ENCODE measurements at places on chromosomes 2 and 18.
A peak's percentile ranks its signal among the peaks of the same experiment; 100 is the strongest.

GRCh38 chr2:217714287-217714751, 288.5 kb downstream of the TNS1 start:
- DNase-seq = no peak

DNA sequence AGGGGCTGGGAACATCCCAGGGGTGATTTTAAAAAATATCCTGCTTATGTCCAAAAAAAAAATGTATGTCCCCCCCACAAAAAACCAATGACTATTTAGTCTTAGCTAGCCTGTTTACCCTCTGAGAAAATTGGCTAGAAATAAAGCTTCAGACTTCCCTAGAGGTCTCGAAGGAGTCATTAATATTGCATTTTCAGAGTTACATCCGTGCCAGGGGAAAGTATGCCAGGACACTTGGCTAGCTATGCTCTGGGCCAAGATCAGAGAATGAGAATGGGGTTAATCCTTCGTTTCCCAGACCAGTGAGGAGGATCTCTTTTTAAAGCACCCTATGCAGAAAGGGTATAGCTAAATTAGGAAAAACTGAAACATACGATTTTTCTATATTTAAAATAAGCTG, 183.6 kb downstream of the MC4R start:
- no peak for DNase-seq

DNA sequence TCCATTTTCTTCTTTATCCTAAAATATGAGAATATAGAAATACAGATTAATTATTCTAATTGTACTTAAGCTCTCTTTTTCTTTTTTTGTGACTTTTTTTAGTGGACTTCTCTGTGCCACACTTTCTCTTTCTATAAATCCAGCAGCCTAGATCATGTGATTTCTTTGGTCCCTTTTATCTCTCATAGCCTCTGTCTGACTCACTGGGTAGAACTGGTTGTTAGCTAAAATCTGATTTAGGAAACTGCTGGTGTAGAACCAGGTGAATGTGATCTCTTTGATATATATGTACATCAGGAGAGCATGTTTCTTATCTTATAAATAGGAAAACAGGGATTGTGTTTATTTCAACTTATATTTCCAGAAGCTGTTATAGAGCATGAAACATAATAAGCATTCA, 54.9 kb downstream of the VRK2 start:
- no peak for DNase-seq

DNA sequence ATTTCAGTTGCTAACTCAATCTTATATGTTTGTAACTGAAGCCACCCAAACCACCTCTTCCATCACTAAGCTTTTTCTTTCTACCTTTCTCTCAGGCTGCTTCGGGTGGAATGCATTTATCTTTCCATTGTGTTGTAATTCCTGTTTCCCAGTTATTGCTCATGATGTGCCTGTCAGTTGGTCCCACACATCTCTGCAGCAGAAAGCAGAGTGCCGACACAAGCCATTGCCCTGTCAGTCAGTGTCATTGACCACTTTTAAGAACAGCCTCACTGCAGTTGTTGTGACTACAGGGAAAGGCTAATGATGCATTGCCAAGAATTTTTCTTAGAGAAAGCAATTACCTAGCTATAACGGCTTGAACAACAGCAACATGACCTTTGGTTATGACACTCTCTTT, 24.8 kb upstream of the KCNJ3 start:
- DNase-seq = no peak

GRCh38 chr18:66616523-66616983, 12.7 kb upstream of the CDH19 start:
- DNase-seq = no peak

DNA sequence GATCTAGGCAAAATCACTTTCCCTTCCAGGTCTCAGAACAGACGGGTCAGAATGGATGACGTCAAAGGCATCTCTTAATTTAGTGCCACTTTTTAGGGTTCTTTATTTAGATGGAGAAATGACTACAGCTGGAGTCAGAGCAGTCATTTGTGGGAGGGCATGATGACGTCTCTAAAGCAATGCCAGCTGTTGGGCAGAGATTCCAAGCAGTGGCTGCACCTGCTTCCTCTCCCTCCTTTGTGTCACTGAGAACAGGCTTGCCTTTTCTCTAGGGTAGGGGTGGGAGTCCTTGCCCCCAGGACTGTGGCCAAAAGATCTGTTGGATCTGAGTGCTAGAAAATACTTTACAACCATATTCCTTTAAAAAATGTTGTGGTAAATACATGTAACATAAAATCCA, 28.7 kb upstream of the SKOR2 start:
- DNase-seq = no peak

DNA sequence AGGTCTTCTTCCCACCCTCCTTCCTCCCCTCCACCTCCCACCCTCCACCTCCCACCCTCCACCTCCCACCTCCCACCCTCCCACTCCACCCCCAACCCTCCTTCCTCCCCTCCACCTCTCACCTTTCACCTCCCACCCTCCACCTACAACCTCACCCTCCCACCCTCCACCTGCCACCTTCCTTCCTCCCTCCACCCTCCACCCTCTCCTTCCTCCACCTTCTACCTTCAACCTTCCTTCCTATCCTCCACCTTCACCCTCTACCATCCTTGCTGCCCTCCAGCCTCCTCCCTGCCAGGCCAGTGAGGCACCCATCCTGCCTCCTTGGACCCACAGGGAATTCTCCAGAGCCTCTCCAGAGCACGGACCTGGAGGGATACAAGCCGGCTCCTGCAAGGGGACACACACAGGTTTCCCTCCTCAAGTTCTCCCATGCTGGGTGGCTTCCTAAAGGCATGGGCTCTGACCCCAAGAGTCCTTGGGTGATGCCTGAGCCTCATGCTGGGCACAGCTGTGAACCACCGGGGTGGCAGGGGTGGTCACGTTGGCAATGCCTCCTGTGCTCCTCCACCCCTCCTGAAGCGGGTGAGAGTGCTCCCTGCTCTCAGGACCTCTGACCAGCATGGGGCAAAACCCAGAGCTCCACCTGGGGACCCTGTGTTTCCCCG, 293.0 kb downstream of the NDUFA10 start:
- no peak for DNase-seq

GRCh38 chr2:227891673-227892072, 20.2 kb downstream of the DAW1 start:
- DNase-seq = no peak

DNA sequence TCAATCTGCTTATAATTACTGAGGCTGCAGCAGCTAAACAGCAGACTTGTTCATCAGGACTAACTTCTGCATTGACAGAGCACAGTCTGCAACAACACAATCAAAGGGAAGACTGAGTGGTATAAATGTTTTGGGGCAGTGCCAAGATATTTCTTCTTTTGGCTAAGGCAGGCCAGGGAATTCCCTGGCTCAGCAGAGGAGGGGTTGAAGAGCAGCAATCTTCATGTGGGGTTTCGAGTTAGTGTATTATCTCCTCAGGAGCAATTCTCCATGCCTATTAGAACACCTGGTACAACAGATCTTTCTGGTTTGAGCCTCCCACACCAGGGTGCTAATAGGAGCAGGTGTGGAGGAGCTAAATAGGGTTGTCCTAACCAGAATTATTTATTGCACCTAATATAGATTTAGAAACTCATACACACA, 103.0 kb upstream of the STK17B start:
- DNase-seq = no peak

DNA sequence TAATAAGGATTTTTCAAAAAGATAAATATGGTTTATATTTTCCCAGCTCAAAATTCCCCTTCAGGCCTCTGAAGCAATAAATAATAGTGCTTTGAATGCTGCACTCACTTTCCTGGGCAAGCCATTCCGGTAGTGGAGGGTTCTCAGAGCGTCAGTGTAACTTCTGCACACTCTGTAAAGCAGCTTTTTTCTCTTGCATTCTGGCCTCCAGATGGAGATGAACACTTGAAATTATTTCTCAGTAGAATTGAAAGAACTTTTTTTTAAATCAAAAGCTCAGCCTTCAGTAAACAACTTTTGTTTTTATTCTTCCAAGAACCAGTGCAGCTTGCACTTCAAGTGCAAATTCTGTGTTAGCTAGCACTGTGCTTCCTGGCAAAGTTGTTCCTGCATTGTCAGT, 281.1 kb upstream of the RAB12 start:
- DNase-seq = no peak

- DNase-seq = no peak
Observed at GRCh38 chr2:196407675-196408264, 231.7 kb upstream of the CCDC150 start.

DNA sequence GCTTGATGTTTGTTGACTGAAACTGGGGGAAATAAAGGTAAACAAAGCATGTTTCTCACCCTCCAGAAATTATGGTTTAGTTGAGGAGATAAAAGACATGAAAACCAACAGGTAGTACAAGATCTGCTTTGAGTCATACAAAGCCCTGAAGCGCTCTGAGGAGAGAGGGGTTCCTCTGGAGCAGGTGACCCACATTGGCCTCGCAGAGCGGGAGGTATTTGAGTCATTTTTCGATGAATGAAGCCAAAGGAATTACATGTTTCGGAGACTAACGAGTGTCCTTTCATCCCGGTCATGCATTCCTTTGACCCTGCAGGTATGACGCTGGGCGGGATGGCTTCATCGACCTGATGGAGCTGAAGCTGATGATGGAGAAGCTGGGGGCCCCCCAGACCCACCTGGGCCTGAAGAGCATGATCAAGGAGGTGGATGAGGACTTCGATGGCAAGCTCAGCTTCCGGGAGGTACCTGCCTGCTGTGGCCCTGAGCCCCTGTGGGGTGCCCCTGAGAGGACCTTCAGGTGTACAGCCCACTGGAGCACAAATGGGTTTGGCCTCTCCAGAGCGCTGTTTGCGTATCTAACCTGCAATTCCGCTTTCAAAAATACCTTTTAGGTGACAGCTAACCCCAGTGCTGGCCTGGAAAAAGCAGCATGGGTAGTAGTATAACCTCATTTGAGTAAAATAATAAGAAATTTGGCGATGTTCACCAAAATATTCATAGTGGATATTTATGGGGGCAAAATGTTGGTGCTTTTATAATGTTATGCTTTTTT, 29.3 kb downstream of the EFHD1 start:
- no peak for DNase-seq

DNA sequence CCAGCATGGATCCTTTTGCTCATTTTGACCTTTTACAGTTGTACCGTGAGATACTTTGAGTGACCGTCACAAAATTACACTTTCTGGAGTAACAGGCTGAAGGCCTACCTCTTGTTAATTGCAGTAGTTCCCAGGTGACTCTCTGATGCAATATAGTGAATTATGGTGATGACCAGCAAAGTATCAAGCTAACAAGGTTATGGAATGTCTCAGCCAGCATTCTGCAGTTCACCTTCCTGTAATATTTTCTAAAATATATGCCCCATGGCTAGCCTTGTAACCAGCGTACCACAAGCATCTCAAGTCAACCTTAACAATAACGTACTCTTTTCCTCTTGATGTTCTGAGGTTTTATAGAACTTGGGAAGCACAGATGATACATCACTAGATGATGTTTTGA, 234.7 kb downstream of the LTBP1 start:
- no peak for DNase-seq

DNA sequence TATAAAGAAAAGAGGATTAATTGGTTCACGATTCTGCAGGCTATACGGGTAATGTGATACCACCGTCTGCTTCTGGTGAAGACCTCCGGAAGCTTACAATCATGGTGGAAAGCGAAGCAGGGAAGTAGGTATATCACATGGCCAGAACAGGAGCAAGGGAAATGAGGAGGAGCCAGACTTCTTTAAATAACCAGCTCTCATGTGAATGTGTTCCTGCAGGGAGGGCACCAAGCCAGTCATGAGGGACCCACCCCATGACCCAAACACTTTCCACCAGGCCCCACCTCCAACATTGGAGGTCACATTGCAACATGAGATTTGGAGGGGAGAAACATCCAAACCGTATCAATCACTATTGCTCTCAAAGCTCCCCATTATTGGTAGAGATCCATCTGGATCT, 61.8 kb downstream of the EFEMP1 start:
- DNase-seq = no peak

- no peak for DNase-seq
Observed at GRCh38 chr2:205731583-205731981, 49.3 kb downstream of the NRP2 start.

- no peak for DNase-seq
Observed at GRCh38 chr2:126874961-126875360, 23.7 kb upstream of the TEX51 start.

- peak; percentile 28 for DNase-seq
Observed at GRCh38 chr2:217886720-217887309, 116.0 kb downstream of the TNS1 start.

DNA sequence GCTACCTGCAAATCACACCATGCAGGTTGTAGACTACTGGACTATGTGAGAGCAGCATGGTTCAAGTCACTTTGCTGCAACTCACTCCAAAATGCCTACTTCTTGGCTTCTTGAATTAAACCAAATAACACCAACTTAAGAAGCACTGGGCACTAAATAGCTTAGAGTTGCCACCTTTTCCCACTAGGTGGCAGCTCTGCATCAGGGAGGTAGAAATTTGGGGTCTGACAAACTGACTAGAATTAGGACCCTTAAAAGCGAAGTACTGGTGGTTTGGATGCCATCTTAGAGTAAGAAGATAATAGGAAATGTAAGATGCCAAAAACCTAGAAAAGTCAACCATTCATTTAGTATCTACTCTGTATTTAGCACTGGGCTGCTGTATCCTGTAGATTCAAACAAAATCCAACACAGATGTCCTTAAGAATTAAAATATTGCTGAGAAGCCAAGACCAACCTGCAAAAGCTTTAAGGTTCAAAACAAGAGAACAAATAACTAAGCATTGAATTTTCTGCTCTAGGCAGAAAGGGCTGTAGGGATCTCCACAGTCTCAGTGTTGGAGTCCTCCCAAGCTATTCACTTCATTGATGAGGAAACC, 65.5 kb downstream of the CCBE1 start:
- DNase-seq = no peak

- DNase-seq = no peak
Observed at GRCh38 chr2:132441051-132441450, 24.4 kb downstream of the GPR39 start.

GRCh38 chr2:109403841-109404201, 209.9 kb downstream of the SEPTIN10 start:
- DNase-seq = no peak

- DNase-seq = no peak
Observed at GRCh38 chr18:45876161-45876560, 50.7 kb downstream of the SIGLEC15 start.

- peak; percentile 59 for DNase-seq
Observed at GRCh38 chr2:54558188-54559005, 102.3 kb downstream of the SPTBN1 start.

DNA sequence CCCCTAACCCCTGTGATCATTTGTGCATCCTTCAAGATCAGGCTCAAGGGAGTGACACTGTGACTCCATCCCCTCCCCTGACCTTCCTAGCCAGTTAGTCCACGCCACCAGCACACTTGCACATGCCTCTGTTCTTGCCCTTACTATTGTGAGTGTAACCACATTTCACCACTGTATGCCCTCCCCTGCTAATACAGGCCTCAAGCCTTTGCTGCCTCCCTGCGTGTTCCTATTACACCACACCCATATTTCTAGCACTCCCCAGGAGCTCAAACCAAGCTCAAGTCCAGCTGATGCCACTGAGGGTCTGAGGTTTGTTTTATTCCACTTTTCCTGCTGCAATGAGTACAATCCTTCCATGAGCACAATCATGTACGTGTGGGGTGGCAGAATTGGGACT, 288.9 kb upstream of the FBXO11 start:
- DNase-seq = no peak

All from activated T-helper 9 cell treated with anti-CD3 and anti-CD28 coated beads, Interleukin-2, amount 50 U/mL, for 16 hours (primary cell).